ENCODE measurements at places on chromosomes 1 and 21. TPM values are rescaled to one million over a fixed set of nuclear protein-coding genes. Genes with fewer than 3 reads are reported as not detected.

Gene FAM3B
- total RNA-seq: not detected

Gene PRAMEF10
- total RNA-seq: not detected

Gene NTMT2
- not detected for total RNA-seq

Gene TESK2
- total RNA-seq: 5.3 TPM

Gene FCRL1
- not detected for total RNA-seq

Gene TCHHL1
- total RNA-seq: not detected

Gene TRIM58
- total RNA-seq: 0.33 TPM

Gene CDC42SE1
- 43.7 TPM for total RNA-seq

Gene FBXO44
- 7.0 TPM for total RNA-seq

Gene FCER1G
- total RNA-seq: 0.17 TPM

Gene LCE3D
- not detected for total RNA-seq

Gene CDC42BPA
- 66.4 TPM for total RNA-seq

Gene SLC25A34
- total RNA-seq: 0.34 TPM

Gene TSPAN1
- 0.33 TPM for total RNA-seq

Gene RIPPLY3
- total RNA-seq: under 0.01 TPM

Measured in dermis lymphatic vessel endothelial cell (primary cell).